ENCODE measurements at places on chromosomes 2 and 18. TPM values are rescaled to one million over a fixed set of nuclear protein-coding genes. Genes with fewer than 3 reads are reported as not detected.

The IRS1 gene
- 17.2 TPM for total RNA-seq

The ATP8B1 gene
- 7.9 TPM for total RNA-seq

The KANSL3 gene
- total RNA-seq, result 28.4 TPM

The CHRNA1 gene
- total RNA-seq, result not detected

The ARHGAP28 gene
- 0.07 TPM for total RNA-seq

The C2orf68 gene
- 29.3 TPM for total RNA-seq

The TM4SF20 gene
- total RNA-seq, result 6.6 TPM

The PIEZO2 gene
- 0.51 TPM for total RNA-seq

The FBLN7 gene
- total RNA-seq, result 0.74 TPM

The ACMSD gene
- not detected for total RNA-seq

The AP1S3 gene
- total RNA-seq, result 34.1 TPM

The LIMS4 gene
- 0.29 TPM for total RNA-seq

The RGPD4 gene
- 0.08 TPM for total RNA-seq

The SLC38A11 gene
- not detected for total RNA-seq

Measured in A549 treated with CORT108297 at 1 μM for 4 hours (cell line).